Renal cortex interstitium (tissue), 15 donors: ENCODE measurements at places on chromosomes 11 and 22. TPM values are rescaled to one million over a fixed set of nuclear protein-coding genes. Genes with fewer than 3 reads are reported as not detected.

Gene ENTHD1
- not detected for polyA plus RNA-seq

Gene TBX1
- polyA plus RNA-seq = 0.67 TPM

Gene SYT8
- 0.56 TPM for polyA plus RNA-seq

Gene SLC7A4
- polyA plus RNA-seq = 0.91 TPM

DNA sequence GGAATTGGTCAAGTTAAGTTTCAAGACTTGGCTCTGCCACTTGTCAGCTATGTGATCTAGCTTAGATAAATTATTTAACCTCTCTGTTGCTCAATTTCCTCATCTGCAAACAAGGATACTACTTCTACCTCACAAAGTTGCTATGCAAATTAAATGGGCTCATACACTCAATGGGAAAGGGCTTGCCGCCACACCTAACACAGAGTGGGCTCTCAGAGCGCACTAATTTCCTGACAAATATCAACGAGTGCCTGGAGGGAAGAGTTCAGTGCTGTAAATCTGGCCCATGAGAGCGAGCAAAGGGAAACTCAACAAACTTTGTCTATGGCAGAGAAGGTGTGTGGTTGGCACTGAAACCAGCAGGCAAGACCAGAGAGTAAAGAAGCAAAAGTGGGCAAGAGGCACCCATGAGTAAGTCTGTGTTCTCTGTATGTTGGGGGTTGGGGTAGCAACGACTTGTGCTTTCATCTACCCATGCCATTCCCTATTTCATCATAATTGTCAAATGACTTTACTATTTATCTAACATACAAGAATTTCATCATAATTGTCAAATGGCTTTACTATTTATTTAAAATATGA, 60.7 kb upstream of the PHF21A start:
- no peak for DNase-seq

DNA sequence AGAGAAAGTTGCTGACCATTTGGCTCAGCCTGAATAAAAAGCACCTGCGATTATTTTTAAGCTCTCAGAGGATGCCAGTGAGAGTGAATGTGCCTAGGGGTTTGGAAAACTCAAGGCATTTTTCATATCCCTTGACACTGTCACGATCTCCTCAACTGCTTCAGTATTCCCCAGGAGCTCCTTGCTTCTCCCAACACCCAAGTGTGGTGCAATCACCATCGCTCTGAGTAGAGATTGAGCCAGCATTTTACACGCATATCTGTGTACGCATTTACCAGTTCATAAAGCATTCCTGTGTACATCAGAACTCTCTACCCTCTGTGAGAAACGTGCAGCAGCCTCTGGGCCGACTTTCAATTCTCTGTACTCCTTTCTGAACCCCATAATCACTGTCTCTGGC, 1.3 kb downstream of the SRRD start:
- DNase-seq = no peak

DNA sequence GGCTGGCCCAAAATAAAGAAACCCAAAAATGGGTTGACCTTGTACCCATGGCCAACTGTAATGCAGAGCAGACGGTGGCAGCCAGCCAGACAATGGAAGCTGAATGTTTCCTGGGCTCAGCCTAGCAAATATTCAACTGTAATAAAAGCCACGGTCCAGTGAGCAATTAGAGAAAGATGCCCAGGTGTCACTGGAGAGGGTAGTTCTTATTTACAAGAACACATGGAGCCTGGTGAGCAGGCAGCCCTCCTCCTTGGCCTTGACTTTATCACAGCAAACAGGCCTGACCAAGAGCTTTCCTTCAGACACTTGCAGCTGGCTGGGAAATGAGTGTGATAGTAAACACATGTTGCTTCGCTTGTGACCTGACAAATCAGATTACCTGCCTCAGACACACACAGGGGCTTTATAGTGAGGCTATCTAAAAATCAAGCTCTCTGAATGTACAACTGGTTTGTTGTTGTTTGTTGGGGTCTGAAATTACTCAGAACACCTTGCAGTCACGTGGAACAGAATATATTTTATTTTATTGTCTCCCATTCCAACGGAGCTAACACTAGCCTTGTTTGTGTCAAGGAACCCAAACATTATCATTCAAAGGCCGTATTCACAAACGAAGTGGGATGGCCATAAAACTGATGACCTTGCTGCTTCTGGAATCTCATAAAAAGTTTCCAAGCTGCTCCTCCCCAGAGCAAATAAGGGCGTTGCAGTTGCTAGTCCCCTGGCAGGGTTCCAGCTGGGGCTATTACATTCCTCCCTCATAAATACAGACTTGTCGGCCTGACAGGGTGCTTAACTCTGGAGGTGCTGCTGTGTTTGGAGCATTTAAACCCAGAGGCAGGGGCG, 161.1 kb downstream of the BBOX1 start:
- DNase-seq = peak; percentile 97

GRCh38 chr11:113096648-113097047, 135.4 kb downstream of the NCAM1 start:
- DNase-seq = no peak

- DNase-seq = no peak
These were observed 1.0 kb downstream of the SMCO4 start for GRCh38 chr11:93541884-93542810.

DNA sequence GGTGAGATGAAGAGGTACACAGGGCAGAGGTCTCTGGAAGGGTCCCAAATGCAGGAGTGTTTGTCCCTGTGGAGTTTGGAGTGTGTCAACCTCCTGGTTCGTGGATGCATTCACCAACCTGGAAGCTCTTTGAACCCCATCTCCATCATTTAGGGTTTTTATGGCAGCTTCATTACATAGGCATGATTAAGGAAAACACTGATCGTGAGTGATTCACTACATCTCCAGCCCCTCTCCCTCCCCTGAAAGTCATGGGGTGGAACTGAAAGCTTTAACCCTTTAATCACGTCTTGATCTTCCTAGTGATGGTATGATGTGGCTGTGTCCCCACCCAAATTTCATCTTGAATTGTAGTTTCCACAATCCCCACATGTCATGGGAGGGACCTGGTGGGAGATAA, 19.8 kb upstream of the INCENP start:
- DNase-seq = no peak

DNA sequence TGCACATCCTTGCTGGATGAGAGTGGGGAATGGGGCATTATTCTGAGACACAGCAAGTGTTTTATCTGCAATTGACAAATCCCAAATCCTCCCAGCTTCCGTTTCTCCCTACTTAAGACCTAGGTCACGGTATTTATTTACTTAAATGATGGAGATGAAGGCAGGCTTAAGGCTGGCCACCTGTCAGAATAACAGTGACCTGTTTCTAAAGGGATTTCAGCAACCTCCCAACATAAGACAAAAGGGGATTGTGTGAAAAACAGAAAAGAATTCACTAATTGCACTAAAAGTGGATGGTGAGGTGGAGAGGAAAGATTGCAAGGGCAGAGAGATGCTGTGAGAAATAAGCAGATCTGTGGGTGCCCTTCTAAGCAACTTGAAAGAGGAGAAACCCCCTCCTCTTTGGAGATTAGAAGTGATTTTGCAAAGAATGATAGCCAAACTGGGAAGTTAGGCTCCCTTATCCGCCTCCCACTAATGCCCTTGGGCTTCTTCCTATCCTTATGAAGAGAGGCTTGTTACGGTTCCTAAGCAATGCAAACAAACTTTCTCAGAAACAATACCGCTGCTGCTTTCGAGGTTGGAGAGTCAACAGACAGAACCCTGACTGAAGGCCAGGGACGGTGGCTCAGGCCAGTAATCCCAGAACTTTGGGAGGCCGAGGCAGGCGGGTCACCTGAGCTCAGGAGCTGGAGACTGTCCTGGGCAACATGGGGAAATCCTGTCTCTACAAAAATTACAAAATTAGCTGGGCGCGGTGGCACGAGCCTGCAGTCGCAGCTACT, 84.3 kb downstream of the ARL14EP start:
- no peak for DNase-seq

GRCh38 chr11:106415510-106415909, 338.0 kb downstream of the AASDHPPT start:
- DNase-seq = no peak

DNA sequence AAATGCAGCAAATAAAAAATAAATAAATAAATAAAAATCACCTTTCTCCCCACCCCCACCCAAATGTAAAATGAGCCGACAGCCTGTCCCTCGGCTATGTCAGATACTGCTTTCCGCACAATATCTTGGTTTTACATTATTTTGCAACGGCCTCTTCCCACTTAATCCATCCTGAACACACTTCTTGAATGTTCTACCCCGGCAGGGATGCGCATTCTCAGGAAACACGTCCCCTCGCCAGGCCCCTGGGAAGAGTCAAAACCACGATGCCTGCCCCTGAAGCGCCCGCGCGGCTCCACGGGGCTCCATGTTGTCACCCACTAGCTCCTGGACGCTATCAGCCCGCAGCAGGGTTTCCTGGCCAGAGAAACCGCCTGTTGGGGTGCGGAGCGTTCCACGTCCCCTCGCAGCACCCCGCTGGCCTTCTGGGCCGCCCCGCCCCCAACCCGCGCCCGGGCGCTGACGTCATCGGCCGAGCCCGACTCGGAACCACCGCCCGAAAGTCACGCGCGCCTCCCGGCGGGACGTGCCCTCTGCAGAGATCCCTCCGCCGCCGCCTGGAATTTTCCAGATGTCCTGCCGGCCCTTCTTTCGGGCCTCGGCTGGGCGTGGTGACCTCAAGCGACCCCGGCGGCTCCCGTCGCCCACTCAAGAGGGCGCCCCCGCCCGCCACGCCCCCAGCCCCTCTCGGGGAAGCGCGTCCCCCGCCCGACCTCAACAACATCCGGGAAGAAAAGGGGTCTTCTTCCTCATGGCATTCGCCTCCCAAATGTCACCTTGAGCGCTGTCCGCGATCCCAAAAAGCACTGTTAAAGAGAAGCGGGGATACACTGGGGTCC, 585 bp upstream of the NEAT1 start:
- peak; percentile 94 for DNase-seq

DNA sequence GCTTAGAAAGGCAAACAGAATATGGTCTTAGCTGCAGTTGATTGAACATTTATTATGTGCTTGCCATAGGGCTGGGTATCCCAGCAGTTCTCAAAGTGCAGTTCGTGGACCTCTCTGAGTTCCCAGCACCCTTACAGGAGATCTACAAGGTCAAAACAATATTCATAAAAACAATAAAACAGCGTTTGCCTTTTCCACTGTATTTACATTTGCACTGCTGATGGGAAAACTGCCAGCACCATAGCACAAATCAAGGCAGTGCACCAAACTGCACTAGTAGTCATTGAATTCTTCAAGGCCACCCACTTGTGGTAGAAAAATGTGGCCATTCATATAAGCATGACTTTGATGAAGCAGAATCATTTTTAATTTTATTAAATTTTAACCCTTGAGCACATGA, 128.1 kb downstream of the CCDC34 start:
- DNase-seq = no peak

DNA sequence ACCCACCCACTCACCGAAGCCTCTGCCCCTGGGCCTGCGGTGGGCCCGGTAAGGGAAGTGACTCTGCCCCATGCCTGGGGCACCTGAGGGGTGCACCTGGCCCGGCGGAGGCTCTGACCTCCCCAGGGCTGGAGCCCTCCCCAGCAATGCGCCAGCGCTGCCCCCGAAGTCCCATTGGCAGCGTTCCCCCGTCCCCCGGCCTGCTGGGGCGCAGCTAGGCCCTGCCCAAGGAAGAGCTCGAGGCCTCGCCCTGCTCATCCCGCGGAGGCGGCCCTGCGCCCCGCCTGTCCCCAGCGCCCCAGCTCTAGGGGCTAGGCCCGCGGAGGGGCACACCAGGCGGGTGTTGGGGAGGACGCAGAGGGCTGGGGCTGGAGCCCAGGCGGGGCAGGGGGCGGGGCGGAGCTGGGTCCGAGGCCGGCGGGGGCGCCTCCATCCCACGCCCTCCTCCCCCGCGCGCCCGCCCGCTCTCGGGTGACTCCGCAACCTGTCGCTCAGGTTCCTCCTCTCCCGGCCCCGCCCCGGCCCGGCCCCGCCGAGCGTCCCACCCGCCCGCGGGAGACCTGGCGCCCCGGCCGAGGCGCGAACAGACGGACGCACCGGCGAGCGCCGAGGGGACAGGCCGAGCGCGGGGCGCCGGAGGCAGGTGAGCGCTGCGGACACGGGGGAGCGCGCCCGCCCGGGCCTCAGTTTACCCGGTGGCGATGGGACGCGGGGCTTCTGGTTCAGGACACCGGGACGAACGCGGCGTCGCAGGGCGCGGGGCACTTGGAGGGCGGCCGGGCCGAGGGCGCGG, at the start of gene EPS8L2:
TSS of gene EPS8L2 (plus strand) at position 586 of the 793 bp plus-strand sequence. CDS start 3,177 bp downstream, outside the sequence.
- DNase-seq = no peak

GRCh38 chr11:47913529-47914244, 65.5 kb upstream of the NUP160 start:
- DNase-seq = no peak
